ENCODE measurements at places on chromosomes 2 and 18.

DNA sequence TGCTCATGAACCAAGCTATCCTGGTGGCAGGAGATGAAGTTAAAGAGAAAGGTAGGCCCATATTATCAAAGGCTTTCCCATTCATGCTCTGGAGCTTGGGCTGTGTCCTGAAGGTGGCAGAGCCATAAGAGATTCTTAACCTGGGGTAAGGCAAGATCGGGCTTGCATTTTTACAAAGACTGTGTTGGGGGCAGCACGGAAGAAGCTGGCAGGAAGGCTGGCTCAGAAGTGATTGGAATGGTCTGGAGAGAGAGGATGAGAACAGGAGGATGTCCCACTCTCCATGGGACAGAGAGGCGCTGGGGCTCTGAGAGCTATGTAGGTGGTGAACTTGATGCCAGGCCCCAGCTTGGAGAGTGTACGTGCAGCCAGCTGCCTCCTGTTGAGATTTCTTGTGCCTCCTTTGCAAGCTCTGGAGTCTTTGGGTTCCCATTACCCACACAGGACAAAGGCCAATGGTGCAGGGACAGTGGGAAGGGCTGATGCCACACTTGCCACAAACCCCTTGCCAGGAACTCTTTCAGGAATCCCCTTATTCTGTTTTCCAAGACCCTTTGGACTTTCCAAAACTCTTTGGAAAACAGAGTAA, 40.6 kb upstream of the FZD5 start:
- no peak for DNase-seq

DNA sequence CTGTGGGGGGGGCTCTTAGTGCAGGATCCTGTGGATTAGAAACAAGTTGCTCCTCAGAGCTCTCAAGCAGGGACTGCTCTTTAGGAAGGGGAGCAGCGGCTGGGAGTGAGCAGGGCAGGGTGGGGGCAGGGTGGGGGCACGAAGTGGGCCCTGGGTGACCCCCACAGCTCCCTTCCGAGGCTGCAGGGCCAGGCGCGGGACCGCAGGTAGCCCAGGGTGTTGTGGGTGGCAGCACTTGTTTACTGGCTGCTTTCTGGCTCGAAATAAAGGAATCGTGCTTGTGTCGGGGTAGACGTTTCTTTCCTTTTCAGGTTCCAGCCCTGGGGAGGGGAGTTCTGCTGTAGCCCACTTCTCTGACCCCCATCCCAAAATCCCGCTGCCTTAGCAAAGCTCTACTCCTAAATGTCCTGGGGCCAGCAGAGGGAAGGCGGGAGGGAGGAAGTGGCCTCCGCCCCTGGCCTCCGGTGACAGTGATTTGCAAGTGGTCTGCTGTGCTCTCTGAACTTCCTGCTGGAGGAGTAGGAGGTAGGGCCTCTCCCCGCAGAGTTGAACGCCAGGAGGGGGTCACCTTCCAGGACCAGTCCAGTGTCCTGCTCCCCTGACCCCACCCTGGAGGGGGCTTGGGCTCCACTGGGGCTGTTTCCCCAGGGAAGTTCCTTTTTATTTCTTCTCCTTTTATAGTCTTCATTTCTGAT, 8.3 kb downstream of the NEU4 start:
- DNase-seq = no peak

GRCh38 chr18:70059684-70060083, 112.0 kb upstream of the CD226 start:
- DNase-seq = no peak

GRCh38 chr2:28516950-28517349, 21.1 kb downstream of the PLB1 start:
- no peak for DNase-seq

- no peak for DNase-seq
These were observed 13.0 kb downstream of the YPEL5 start for GRCh38 chr2:30159766-30160165.

- DNase-seq = no peak
These were observed 300.8 kb upstream of the SOX11 start for GRCh38 chr2:5391362-5391761.

DNA sequence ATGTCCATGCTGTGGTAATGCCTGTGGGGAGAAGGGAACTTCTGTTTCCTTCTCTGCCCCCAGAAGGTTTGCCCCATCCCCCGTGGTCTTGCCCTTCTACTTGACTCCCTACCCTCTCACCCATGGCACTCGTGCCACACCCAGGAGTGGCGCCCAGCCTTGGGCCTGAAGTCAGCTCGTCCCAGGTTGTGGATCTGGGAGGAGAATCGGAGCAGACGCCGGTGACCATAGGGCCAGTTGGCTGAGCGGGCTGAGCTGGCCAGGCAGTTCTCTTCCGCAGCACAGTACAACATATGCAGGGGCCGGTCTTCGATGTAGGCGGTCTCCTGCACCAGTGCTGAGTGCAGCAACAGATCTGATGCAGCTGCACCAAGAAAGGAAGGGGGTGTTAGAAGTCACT, 4.7 kb downstream of the HTRA2 start:
- no peak for DNase-seq

DNA sequence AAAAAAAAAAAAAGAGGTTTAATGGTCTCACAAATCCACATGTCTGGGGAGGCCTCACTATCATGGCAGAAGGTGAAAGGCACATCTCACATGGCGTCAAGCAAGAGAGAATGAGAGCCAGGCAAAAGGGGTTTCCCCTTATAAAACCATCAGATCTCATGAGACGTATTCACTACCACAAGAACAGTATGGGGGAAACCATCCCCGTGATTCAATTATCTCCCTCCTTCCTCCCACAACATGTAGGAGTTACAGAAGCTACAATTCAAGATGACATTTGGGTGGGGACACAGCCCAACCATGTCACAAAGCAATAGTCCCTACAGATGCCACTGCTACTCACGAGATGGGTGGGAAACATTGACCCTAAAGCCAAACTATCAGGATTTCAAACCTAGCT, 392.7 kb upstream of the ID2 start:
- DNase-seq = no peak

GRCh38 chr18:22378672-22379282, 38.9 kb downstream of the CTAGE1 start:
- DNase-seq = no peak

DNA sequence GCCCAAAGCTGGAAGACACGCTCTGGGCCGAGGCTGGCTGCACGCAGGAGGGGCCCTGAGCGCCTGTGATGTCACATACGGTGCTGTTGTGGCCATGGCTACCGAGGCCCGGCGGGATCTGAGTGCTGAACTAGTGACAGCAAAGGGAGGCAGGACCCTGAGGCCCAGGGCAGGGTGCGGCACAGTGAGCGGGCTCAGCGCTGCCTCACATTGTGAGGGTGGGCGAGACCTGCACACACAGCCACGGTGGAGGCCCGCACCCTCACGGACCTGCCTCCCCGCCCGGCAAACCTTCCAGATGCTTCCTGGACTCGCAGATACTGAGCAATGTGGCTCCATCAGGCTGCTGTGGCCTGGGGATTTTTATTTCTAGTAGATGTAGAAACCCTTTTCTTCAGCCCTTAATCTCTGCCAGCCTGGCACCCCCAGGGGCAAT, 133.8 kb upstream of the CTDP1 start:
- no peak for DNase-seq

- no peak for DNase-seq
These were observed at the start of gene MLPH for GRCh38 chr2:237486819-237487448. Gene MLPH (plus strand): TSS chr2:237487251. CDS start chr2:237493427, 6,176 bp downstream.

- no peak for DNase-seq
These were observed 317.1 kb downstream of the MYCN start for GRCh38 chr2:16257322-16258028.

GRCh38 chr2:44951714-44952113, 10.2 kb downstream of the SIX3 start:
- DNase-seq = no peak

DNA sequence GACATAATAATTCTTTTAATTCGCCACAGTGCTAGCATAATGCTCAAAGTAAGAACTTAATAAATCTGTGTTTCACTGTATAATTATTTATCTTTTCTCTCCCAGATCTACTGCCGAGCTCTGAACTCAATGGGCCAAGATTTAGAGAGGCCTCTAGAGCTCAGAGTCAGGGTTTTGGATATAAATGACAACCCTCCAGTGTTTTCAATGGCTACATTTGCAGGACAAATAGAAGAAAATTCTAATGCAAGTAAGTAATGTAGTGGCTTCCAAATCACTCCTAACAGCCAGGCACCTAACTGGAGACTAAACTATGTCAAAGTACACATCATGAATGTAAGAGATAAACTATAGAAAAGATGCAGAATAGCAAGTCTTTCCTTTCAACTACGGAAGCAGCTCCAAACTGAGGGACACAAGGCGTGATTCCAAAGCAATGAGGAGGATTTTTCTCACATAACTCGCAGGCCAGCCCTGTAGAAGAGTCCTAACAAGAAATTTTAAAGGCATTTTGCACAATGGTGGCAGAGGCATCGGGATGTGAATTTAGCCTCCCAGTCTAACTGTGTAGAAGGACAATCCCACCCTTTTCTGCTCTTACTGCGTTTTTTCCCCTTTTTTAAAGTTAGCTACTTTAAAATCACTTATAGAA, 12.0 kb downstream of the DSG1 start:
- DNase-seq = no peak

- no peak for DNase-seq
These were observed 436.2 kb upstream of the SMIM21 start for GRCh38 chr18:75863696-75864095.

GRCh38 chr2:233153146-233153798, 93.1 kb downstream of the INPP5D start:
- DNase-seq = no peak

DNA sequence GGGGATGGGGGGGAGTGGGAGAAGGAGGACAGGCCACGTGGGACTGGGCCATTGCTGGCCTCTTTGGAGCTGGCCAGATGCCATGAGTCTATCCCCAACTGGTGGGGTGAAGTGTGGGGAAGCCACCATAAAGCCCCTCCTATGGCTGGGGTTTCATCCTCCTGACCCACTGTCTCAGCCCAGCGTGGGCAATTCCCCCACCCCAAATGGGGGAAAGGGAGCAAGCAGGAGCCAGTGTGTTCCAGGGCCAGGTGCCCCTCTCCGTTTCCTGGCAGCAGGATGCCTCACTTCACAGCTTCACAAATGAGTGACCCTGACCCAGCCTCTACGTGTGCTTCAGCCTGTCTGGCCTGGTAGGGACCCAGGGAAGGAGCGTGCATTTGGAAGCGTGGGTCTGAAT, 474.7 kb upstream of the HS6ST1 start:
- no peak for DNase-seq

- no peak for DNase-seq
These were observed 39.6 kb downstream of the LCLAT1 start for GRCh38 chr2:30486655-30487054.

- no peak for DNase-seq
These were observed 192.5 kb downstream of the EN1 start for GRCh38 chr2:118654945-118655344.

DNA sequence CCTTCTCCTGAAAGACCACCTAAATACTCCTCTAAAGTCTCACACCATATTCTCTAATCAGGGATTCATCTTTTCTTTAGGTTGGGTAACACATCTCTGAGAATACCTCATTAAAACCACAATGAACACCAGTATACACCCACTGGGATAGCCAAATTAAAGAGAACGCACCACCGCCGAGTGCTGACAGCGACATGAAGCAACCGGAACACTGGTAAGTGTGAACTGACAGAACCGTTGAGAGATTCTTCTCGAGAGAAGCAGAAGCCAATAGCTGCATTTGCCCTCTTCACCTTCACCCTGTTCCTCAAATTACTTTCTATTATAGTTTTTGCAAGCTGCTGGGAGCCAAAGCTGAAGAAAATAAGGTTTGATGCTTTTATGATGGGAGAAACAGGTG, 318.5 kb downstream of the FBXO15 start:
- no peak for DNase-seq

- no peak for DNase-seq
These were observed 261.1 kb upstream of the RAB12 start for GRCh38 chr18:8348051-8348720.

DNA sequence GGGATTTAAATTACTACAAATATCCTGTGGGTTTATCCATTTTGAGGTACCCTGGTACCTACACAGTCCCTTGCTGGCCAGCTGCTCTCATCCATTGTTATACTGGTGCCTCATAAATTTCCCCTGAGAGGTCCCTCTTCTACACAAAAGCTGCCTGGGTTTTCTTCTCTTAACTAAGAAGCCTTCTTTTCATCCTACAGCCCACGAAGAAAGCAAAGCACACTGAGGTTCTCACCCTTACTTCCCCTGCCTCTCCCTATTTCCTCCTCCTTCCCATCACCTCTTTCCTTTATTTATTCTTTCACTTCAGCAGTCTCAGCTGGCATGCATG, 154.9 kb downstream of the CSRNP3 start:
- no peak for DNase-seq

DNA sequence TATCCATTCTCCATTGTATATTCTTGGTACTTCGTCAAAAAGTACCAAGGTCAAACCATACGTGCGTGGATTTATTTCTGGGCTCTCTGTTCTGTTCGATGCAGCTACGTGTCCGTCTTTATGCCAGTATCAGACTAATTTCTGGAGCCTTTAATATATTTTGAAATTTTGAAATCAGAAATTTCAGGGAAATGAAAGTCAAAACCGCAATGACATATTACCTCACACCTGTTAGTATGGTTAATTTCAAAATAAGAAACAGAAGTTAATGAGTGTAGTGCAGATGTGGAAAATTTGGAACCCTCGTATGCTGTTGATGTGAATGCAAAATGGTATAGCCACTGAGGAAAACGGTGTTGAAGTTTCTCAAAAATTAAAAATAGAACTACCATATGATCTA, 156.1 kb upstream of the TRIB2 start:
- no peak for DNase-seq

DNA sequence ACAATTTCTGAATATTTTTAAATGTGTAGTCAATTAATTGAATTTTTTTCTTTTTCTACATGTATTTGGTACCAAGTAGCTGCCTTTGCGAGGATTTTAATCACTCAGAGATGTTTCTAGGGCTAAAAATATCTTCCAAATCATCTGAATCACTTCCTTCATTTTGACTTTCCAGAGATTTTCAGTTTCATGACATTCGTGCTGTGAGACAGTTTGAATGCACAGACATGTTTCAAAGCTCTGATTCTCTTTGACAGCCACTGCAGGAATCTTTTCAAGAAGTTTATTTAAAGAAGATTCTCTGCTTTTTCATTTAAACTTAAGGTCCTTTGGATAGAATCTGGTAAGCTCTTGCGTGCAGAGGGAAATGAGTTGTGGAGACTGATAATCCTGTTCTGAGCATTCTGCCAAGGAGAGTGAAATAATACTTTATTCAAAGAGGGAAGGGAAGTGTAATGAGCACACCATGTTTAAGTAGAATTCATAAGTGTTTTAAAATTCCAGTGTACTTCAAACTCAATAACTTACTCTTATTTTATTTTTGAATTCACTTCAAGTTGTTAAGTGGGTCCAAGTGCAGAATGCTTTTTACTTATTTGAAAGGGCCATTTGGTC, 9.7 kb downstream of the CYBRD1 start:
- DNase-seq = no peak

GRCh38 chr2:211900000-211900399, 638.6 kb downstream of the ERBB4 start:
- no peak for DNase-seq

- no peak for DNase-seq
These were observed 105.0 kb downstream of the ACKR3 start for GRCh38 chr2:236674646-236675045.

- no peak for DNase-seq
These were observed 3.1 kb upstream of the EMX1 start for GRCh38 chr2:72914206-72914559.

All from stimulated activated CD8-positive, alpha-beta memory T cell treated with anti-CD3 and anti-CD28 coated beads, Interleukin-4, amount 100 ng/mL, for 4 hours (primary cell).